CD4-positive, alpha-beta T cell treated with Interleukin-17A for 1 hour (primary cell): ENCODE measurements at places on chromosomes 3 and 15.
A peak's percentile ranks its signal among the peaks of the same experiment; 100 is the strongest.

DNA sequence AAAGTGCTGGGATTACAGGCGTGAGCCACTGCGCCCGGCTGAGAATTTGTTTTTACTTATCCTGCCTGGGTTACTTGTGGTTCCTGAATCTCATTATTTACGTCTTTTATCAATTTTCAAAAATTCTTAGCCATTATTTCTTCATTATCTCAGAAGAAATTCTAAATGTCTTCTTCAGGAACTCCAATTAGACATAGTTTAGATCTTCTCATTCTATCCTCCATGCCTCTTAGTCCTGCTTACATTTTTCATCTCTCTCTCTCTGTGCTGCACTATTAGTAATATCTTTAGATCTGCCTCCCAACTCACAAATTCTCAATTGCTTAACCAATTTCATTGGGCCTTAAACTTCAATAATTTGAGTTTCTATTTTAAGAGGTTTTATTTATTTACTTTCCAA, 124.4 kb upstream of the MRPS22 start:
- DNase-seq, result no peak

DNA sequence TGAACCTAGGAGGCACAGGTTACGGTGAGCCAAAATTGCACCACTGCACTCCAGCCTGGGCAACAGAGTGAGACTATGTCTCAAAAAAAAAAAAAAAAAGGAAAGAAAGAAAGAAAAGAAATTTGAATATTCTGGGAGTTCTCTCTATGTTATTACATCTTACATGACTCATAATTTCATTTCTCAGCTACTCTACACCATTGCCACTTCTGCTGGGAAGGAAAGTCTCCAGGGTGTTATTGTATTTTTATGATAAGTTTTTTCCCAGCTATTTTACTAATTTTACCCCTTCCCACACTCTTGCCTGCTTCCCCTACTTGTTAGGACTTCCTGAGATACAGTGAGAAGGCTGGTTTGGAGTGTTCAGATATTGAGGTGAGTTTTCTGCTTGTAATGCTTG, 69.7 kb upstream of the UMPS start:
- no peak for DNase-seq

DNA sequence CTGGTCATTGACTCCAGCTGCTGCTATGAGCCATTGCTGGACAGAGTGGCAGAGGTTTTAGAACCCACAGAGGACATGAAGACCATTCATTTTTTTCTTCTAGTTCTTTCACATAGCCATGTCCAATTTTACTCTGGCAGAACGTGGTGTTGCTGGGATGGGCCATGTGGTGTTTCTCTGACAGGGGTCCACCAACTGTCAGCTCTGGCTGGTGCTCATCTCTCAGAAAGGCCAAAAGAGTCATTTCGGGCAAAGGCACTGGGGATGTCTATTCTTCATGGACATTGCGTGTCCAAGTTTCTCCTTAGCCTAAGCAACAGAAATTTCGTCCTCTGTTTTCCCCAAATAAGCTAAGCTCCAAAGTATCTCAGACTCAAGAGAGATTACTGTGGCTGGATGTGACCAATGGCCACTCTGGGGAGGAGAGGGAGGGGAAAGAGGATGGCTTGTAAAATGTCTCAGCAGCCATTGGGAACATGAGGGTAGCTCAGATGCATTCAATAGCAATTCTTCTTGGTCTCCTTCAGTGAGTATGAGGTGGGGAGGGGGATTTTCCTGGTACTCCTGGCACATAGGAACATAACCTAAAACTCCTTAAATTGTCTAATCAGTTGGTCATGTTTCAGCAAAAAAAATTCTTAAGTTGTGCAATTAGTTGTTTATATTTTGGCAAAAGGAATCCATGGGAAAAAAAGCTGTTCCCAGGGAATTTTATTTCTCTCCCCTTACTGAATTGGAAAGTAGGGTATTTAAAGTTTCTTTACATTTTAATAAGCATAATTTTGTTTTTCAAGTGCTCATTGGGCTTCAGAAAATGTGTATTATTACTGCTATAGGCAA, 131.6 kb upstream of the MITF start:
- DNase-seq, result no peak

GRCh38 chr3:184786280-184786941, 25.6 kb upstream of the VPS8 start:
- no peak for DNase-seq

DNA sequence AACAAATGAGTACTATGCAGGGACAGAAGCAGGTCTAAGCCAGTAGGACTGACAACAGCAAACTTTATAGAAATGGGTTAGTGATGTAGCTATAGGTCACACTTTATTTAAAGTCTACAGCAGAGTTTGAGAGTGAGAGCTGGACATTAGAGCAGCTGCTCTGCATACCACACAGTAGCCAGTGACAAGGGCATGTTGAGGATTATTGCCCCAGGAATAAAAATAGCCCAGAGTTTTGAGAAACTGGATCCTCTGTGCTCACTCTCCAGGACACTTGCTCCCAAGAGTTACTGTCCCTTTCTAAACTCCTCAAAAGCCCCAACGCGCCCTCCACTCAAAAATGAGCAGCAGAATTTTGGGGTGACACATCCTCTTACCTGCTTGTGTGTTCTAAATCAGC, 21.1 kb downstream of the LRTM1 start:
- DNase-seq, result no peak

- no peak for DNase-seq
Measured at GRCh38 chr15:85499371-85499887, 119.0 kb downstream of the AKAP13 start.

GRCh38 chr15:92012368-92012629, 158.8 kb downstream of the SLCO3A1 start:
- no peak for DNase-seq

GRCh38 chr3:37071921-37072320, 78.6 kb downstream of the MLH1 start:
- no peak for DNase-seq

DNA sequence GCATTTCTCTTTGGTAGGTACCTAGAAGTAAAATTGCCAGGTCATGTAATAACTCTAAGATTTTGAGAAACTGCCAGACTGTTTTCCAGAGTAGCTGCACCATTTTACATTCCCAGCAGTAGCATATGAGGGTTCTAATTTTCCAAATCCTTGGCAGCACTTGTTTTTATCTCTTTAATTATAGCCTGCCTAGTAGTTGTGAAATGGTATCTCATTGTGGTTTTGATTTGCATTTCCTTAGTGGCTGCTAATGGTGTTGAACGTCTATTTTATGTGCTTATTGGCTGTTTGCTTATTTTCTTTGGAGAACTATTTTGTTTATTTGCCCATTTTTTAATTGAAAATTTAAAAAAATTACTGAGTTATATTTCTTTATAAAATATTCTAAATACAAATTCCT, 117.9 kb downstream of the TCF12 start:
- DNase-seq, result no peak

GRCh38 chr3:119356646-119357045, 62.5 kb downstream of the ARHGAP31 start:
- no peak for DNase-seq

DNA sequence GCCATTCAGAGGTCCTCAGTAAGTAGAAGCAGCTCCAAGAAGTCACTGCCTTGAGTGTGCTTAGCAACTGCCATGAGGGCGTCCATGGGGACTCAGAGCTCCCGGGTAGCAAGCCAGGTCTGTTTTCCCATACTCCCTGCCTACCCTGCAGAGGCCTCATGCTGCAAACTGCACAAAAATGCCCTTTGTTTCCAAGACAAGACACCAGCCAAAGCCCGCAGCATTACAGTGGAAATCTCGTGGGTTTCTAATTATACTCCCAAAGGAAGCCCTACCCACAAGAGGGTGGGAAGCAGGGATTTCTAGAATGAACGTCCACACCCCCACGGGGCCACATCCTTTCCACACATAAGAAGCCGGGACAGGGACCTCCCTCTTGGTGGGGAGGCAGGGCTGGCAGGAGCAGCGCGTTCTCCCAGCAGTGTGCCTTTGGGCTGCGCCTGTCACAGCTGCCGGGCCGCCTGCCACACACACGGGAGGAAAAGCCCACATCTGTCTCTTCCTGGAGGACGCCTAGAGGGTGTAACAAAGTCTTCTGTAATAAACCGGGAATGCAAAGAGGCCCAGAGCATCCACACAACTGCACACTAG, 31.1 kb downstream of the FAM174B start:
- no peak for DNase-seq

GRCh38 chr15:99943466-99943865, 210.2 kb upstream of the LYSMD4 start:
- no peak for DNase-seq

GRCh38 chr3:14188041-14188754, 9.6 kb downstream of the LSM3 start:
- no peak for DNase-seq

DNA sequence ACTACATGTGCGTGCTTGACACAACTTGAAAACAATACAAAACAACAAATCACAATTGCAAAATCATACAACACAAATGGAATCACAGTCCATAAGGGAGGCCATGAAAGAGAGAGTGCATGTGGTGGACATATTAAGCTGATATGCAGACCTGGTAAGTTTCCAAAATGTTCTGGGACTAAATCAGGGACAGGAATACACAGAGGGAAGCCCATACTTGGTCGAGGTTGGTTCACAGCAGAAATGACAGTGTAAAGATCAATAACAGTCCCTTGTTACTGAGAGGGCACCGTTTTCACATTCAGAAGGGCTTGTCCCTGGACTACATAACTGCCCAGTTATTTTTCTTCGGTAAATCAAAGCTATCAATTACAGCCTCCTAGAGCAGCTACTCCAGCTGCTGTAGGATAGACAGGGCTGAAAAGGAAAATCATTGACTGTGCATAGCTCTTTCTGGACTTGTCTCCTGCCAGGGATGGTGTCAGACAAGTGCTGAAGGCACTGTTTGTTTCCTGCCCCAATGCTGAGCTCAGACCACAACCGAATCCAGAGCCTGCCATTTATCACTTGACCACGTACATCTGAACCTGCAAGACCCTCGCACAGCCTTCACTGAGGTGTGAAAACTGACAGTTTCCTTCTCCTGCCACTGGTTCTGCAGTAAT, 79.5 kb upstream of the KCNMB2 start:
- DNase-seq, result no peak

GRCh38 chr3:109803274-109803673, 465.9 kb upstream of the DPPA4 start:
- DNase-seq, result no peak

DNA sequence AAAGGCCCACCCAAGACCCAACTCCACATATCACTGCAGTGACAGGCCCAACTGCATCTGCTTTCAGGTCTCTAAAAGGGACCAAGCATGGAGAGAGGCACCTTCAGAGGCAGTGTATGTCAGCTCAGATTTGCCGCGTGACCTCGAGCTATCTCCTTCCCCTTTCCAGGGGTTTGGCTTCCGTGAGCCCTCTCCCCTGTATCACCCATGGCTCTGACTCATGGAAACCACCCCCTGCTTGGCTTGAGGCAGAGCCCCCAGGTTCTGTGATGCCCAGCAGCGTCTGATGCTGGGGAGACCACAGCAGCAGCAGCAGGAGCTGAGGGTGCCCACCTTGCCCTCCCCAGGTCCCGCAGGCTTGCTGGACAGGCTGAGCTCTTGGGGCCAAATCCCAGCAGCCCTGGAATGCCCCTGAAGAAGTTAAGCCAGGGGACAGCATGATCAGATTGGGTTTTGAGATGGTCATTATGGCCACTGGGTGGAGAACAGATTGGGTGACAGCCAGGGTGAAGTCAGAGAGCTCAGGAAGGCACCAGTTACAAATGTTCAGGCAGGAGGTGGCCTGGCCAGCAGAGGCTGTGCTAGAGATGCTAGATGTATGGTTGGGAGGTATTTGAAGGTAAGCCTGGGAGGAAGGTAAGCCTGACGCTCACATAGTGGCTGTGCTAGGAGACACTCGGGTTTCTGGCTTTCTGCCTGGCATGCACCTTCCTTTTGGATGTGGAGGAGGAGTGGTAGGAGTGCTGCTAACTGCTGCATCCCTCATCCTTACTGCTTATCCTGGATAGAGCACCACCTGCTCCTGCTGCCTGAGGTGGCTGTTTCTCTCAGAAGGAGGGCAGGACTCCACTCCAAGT, 42.9 kb downstream of the FGD5 start:
- DNase-seq, result no peak

DNA sequence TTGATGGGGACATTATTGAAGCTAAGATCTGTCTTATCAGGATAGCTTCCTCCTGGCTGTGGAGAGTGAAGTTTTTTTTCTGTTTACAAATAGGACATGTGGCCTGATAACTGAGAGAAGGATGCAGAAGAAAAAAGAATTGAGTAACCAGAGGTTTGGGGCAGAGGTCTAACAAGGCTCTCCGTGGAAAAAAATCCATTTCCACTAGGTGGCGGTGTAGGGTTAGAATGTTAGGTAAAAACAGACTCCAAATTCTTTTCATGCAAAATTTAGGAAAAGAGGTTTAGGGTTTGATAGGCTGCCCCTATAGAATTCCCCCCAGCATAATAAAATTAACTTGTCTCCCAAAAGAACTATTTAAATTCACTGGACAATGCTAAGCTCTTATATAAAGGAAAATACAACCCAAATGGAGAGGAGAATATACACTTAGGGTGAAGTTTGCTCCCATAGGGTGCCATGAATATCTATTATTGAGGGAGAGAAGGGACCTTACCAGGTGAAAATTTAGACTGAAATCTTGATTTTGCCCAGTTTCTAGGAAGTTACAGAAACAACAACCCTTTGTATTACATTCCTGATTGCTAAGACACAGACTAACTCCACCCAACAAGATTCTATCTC, 1560.4 kb downstream of the OTOL1 start:
- no peak for DNase-seq

GRCh38 chr3:133077688-133078087, 39.5 kb downstream of the TMEM108 start:
- DNase-seq, result no peak

DNA sequence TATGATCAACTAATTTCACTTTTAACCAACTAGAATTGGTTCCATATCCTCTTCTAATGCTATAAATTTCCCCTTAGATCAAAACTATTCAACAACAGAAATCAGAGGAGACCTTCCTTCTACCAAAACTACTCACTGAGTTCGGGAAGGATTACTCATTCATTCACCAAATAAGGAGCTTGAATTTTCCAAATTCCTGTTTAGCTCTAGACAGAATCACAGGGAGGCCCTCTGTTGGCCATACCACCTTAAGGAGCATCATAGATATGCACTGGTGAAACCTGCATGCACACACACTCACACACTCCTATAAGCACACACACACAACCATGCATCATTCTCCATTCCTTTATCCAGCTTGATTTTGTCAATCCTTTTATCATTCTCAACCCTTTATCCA, 49.0 kb downstream of the SUCLG2 start:
- no peak for DNase-seq

- DNase-seq, result no peak
Measured at GRCh38 chr3:144244662-144245061, 273.0 kb downstream of the DIPK2A start.

GRCh38 chr15:49152552-49153312, 2.7 kb downstream of the COPS2 start:
- DNase-seq, result no peak

DNA sequence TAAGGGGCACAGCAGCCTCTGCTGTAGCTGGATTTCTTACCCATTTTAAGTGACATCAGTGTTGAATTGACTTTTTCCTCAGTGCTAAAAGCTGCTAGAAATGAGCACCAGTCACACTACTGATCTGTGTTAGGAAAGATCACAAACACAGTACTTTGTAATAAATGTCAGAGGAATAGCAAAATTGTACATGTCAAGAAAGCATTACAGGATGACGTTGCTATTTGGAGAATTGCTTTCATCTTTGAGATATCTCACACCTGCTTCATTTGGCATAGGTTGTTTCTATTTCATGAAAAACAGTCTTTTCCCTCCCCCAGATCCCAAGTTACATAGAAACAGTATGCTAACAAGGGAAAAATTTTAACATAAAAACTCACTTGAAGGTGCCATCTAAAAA, 77.8 kb downstream of the SLC25A26 start:
- DNase-seq, result peak; percentile 45

- DNase-seq, result no peak
Measured at GRCh38 chr3:45655906-45656305, 33.3 kb upstream of the SACM1L start.

- no peak for DNase-seq
Measured at GRCh38 chr15:62264196-62264595, 99.1 kb upstream of the C2CD4B start.
